ENCODE measurements at places on chromosomes 6 and 20. TPM values are rescaled to one million over a fixed set of nuclear protein-coding genes. Genes with fewer than 3 reads are reported as not detected.

Gene SRMS
- not detected for total RNA-seq

- no peak for DNase-seq
Measured at GRCh38 chr6:48378884-48379407, 267.9 kb upstream of the PTCHD4 start.

Gene SLC35D3
- total RNA-seq, result not detected

DNA sequence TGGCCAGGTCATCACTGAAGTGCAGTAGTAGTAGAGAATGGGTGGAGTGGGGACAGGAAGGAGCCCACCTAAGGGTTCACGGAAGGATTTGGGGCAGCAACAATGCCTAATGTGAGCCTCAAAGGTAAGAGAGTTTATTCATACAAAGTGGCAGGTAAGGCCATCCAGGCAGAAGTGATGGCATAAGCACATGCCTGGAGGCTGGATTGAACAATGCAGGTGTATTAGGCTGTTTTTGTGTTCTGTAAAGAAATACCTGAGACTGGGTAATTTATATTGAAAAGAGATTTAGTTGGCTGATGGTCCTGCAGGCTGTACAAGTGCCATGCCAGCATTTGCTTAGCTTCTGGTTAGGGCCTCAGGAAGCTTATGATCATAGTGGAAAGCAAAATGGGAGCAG, 48.3 kb downstream of the CLIC5 start:
- H3K27me3 ChIP-seq, result no peaks in the 10 kb centered on the region
- H3K36me3 ChIP-seq, result no peaks in the 10 kb centered on the region
- H3K4me1 ChIP-seq, result peaks cover 11% of the 10 kb centered on the region
- H3K27ac ChIP-seq, result no peak overlapping the region
- no peak overlapping the region for H3K4me3 ChIP-seq
- no peak for DNase-seq

DNA sequence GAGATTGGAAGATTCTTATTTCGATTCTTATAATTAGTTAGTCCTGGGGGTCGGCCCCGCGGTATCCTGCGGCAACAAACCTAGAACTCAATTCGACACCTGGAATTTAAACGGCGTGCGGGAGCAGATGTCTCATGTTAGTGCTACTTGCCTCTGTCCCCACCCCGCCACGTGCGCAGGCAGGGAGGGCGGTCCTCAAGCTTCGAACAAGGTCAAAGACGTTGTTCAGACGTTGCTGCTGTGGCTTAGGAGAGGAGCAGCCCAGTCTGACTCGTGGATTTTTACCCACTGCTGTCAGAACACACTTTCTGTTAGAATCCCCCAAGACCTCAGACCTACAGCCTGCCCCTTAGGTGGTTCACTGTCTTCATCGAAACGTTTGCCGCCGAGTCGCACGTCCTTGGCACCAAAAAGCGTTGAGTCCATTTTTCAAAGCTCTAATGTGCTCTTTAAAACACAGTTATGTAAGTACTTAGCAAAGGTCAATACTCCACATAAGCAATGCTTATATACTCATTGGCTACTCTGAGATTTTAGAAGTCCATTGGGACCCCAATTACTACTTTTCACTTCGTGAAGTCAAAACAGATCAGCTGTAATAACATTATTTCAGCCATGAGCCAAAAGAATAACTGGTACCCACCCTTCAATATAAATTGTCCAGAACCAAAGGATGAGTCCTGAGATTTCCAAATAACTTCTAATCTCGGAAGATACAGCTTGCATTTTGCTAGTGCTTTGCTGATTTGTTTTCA, 2.7 kb upstream of the C6orf62 start:
- no peaks in the 10 kb centered on the region for H3K27me3 ChIP-seq
- peak overlapping the region; percentile 99 for H3K27ac ChIP-seq
- H3K36me3 ChIP-seq, result peaks cover 42% of the 10 kb centered on the region
- no peak for DNase-seq
- H3K4me3 ChIP-seq, result peak overlapping the region; percentile 93
- peaks cover 35% of the 10 kb centered on the region for H3K4me1 ChIP-seq

- no peaks in the 10 kb centered on the region for H3K27me3 ChIP-seq
- DNase-seq, result no peak
- H3K4me3 ChIP-seq, result no peak overlapping the region
- no peaks in the 10 kb centered on the region for H3K36me3 ChIP-seq
Measured at GRCh38 chr6:84455511-84456029, 228.1 kb upstream of the CEP162 start.

Data from activated B cell treated with CpG ODN at 0.5 μM for 24 hours (primary cell).